ENCODE measurements at places on chromosomes 1 and 21.
A peak's percentile ranks its signal among the peaks of the same experiment; 100 is the strongest.

- no peak for DNase-seq
Observed at GRCh38 chr1:227766653-227767277, 31.5 kb downstream of the SNAP47 start.

GRCh38 chr1:38547321-38547720 is 312.3 kb downstream of the RRAGC start:
- DNase-seq = no peak

DNA sequence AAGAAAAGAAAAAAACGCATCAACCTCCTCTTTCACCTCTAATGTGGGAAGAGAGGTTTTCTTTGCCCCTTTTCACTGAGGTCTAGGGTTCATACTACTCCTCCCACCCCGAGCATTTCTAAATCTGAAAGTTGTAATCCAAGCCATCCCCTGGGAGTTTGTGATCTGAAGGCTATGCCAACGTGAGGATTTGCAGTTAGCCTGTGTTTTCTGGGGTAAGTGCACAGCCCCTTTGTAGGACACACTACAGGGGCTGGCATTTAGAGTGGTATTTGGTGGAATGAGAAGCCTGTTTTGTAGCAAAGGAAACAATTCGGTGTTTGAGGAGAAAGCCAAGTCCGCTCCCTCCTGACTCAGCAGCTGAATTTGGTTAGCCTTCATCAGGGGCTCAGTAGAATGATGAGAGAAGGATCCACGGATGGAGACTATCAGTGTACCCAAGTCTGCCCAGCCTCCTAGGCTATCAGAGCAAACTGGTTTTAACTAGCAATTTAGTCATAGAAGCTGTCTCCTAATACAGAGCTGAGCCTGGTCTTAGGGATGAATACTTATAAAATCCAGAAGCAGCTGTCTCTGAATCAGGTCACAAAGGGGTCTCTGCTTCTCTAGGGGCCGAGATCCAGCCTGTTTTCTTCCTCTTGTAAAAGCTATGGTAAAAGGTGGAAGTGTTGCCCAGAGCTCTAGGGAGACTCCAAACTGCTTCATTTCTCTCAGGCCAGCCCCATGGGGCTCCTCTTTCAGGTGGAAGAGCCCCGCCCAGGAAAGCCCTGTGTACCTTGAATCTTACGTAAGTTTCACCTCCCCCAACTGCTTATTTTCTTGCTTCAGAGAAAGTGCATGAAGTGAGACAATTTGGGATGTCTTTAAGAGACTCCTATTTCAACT is 2.1 kb downstream of the PCP4L1 start:
- no peak for DNase-seq

GRCh38 chr1:57474137-57474750 is 50.4 kb upstream of the DAB1 start:
- DNase-seq = no peak

GRCh38 chr1:159914252-159915018 is 10.9 kb downstream of the TAGLN2 start:
- DNase-seq = no peak

GRCh38 chr1:185719021-185719420 is 15.2 kb upstream of the HMCN1 start:
- no peak for DNase-seq

DNA sequence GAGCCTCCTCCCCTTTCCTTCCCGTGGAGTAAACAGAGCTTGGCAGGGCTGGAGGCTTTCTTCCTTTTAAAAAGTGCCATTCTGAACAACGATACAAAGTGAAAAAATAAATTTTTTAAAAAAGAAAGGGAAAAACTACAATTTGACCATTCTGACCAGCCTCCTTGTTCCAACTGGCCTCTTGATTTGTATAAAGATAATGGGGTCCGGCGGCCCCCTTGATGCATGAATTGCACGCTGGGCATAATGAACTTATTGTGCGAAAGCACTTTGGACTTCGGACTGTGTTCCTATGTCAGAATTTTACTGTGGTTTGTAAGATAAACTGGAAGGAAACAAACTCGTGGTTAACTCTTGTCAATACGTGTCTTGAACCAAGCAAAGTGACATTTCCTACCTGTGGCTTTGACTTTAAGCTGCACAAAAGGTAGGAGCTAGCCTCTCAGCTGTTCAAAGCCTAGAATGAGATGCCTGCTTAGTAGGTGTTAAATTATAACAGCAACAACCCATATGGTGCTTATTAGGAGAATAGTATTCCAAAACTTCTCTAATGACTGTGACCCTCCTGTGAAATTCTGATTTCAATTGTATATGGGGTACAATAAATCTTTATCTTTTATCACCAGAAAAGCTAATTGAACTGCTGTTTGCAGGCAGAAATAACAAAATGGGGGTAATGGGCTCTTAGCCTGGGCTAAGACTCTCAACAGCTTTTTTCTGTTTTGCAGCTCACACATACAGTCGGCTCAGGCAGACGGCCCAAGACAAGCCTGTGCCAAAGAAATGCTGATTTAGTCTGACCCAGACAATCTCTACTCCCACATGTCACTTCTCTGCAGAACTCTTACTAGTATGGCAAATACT is 9.3 kb downstream of the IRF2BP2 start:
- DNase-seq = no peak

GRCh38 chr1:30908696-30909364 is at the start of gene SDC3:
TSS of gene SDC3 (minus strand) at chr1:30908758. CDS start at chr1:30908586, 172 bp downstream.
- no peak for DNase-seq

DNA sequence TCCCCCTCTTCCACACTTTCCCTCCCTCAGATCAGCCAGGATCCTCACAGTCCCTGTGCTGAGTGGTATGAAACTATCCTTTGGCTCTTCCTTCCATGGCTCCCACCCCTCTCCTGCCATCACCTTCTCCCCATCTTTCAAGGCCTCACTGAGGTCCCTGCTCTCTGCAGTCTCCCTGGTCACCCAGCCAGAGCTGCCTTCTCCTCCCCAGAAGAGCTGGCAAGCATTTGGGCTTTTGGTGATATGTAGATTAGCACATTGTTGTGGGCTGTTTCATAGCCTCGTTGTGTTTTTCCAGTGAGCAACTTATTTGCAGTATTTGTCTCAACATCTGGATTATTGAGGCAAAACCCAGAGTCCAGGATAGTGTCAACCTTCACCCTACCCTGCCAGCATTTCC is 2.2 kb downstream of the CSF1 start:
- DNase-seq = no peak

- DNase-seq = no peak
Observed at GRCh38 chr1:17588048-17588871, 48.8 kb downstream of the ARHGEF10L start.

DNA sequence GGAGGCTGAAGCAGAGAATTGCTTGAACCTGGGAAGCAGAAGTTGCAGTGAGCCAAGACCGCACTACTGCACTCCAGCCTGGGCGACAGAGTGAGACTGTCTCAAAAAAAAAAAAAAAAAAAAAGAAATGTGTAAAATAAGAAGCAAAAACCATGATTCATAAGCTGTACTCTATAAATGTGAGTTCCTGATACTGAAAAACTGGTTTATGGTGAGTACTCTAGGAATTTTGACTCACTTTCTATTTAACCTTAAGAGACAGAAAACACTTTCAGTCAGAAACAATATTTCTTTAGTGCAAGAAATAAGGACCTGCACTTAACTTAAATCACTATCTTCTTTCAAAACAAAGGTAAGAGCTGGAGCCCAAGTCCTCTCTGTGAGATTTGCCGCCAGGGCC is 19.9 kb upstream of the POU2F1 start:
- DNase-seq = no peak

- DNase-seq = peak; percentile 38
Observed at GRCh38 chr1:211939876-211940468, 95.4 kb downstream of the INTS7 start.

- DNase-seq = no peak
Observed at GRCh38 chr1:192552760-192553191, 22.8 kb upstream of the RGS1 start.
